Stimulated activated CD4-positive, alpha-beta T cell treated with anti-CD3 and anti-CD28 coated beads, Interleukin-1b, Interleukin-23, amount 100 ng/mL, for 24 hours (primary cell): ENCODE measurements at places on chromosomes 4 and X.

DNA sequence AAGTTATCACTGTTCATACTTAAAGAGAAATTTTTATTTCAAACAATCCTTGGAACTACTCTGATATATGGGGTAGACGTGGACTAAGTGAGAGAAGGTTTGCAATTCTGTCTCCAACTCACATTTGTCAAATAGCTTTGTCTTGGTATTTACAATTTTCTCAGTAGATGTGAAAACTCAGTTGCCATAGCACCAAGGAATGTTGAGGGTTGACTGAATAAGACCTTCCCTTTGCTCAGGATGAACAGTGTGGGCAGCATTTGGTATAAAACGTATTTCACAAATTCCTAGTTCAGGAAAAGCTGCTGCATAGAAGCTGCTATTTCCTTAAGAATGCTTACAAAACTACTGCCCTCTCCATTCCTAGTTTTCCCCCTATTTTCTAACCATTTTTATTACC is 399.5 kb downstream of the NKX6-1 start:
- DNase-seq: no peak

DNA sequence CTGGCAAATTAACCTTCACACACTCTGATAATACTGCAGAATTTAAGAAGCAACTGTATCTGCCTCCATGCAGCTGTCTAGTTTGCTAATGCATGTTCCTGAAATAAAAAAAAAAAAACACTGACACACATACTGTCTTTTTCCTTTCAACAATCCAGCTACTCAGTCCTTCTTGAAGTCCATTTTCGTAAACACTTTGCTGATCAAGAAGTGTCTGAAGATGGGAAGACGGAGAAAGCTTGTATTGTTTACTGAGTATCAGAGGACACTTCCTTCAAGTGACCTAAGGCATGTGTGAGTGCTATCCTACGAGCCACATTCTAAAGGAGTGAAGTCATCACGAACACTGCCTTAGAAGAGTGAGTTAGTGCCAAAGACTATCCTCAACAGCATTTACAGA is 82.6 kb downstream of the LUZP4 start:
- DNase-seq: no peak

- no peak for DNase-seq
Measured at GRCh38 chr4:76854858-76855257, 43.1 kb downstream of the SOWAHB start.

DNA sequence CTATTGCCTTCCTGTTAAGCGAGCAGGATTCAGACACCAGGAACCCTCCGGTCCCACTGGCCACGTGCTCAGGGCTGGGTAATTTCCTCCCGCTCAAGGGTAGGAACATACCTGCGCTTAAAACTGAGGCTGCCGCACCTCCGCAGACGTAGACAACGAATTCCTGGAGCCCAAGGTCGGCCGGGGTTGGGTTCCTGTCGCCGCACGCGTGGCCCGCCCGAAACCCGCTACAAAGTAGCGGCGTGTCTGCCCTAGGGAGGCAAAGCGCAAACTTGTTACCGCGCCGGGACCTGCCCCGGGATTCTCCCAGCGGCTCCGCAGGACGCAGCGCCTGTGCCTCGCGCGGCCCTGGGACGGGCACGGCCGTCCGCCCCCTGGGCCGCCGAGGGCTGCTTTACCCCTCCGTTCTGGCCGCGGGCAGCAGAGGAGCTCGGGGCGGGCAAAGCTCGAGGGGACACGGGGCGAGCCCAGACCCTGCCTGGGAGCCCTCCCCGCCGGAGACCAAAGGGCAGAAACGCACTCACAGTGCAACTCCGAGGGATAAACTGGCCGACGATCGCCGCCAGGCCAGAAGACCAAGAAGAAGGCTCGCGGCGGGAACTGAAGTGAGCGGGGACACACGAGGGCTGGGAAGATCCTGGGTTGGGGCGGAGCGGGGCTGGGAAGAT is at the start of gene ERVMER34-1:
Gene ERVMER34-1 (minus strand): TSS at position 607 of the 668 bp plus-strand sequence. CDS start 5,905 bp downstream, outside the sequence.
- DNase-seq: no peak

DNA sequence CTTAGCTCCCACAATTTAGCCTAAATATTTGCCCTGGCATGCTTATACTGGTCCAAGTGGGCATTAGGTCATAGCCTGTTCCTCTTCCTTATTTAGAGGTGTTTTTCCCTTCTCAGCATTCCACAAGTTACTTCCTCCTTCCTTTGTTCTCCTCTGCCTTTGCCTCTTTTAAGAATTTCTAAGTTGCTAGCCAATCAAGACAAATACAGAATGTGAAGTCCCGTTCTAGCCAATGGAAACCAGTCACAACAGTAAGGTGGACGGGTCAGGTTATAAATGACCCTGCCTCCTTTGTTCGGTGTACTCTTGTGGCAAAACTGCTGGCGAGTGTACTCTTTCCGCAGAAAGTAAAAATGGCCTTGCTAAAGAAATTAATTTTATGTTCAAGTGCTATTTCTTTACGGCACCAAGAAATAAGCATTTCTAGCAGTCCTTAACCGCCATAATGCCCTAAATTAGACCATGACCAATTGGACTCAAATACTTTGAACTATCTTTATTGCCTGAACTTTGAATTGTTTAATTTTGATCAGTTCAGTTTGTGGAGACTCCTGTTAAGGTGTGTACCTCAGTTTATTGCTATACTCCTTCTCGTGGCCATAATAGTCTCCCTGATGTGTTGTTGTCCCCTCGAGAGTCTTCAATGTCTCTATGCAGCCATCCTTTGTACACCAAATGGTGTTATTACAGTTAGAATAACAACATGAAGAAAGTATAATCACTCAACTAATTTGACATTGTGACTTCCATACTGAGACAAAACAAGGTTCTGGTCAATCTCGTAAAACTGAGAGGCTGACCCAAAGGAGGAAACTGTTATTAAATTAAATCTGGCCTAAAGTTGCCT is 1.6 kb upstream of the HADH start:
- DNase-seq: no peak

DNA sequence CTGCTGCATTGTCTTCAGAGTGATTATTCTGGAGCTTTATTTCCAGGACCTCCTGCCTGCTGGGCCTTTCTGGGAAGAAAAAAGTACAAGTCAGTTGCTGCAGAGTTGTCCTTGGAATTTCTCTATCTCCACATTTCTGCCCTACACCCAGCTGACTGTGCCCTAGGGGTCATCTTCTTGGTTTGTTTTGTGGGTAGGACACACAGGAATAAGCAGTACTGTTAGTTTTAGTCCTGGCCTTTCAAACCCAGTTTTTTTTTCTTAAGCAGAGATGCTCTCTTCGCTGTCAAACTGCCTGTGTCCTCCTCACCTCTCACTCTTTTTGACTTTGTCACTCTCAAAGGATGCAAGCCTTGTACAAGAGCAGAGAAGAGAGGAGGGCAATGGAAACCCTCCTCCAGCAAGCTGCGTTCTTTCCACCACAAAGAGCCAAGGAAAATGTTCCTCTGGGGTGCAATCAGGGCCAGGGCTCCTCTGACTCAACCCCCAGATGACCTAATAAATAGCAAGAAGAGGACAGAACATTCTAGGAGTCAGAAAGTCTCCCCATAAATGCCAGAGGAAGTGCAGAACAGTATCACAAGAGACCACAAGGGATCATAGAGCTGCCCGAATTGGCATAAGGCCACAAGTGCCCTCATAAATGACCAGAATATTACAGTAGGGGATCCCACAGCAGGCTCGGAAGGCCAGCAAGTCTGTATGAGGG is 186.2 kb downstream of the RCHY1 start:
- no peak for DNase-seq

- DNase-seq: no peak
Measured at GRCh38 chr4:103032574-103032973, 13.1 kb upstream of the SLC9B1 start.

DNA sequence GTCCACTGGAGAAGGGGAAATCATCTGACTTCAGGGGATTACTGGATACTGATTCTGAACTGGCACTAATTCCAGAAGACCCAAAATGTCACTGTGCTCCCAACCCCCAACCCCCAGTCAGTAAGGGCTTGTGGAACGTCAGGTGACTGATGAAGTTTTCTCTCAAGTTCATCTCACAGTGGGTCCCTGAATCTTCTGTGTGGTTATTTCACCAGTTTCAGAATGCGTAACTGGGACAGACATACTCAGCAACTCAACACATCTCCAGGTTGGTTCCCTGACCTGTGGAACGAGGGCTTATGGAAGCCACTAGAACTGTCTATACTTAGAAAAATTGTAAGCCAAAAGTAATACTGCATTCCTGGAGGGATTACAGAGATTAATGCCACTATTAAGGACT is 45.3 kb downstream of the DDX60L start:
- no peak for DNase-seq

DNA sequence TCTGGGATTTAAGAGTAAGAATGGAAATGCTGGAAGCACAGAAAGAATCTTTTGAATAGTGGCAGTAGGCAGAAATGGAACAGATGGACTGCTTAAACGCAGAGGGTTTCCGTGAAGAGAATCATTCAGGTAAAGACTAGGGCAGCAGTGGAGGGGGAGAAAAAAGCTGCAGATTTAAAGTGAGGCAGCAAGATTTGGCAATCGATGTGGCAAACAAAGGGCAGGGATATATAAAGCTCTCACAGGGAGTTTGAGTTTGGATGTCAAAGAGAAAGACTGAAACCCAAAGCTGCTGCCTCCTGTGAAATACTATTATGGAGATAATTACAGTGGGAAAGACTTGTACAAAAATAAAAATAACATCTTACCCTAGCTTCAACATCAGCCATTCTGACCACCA is 384.0 kb downstream of the CENPC start:
- DNase-seq: no peak

- no peak for DNase-seq
Measured at GRCh38 chrX:14673764-14674163, 144.4 kb downstream of the GLRA2 start.
